CD4-positive, alpha-beta memory T cell (primary cell): ENCODE measurements at places on chromosomes 6 and 20.

DNA sequence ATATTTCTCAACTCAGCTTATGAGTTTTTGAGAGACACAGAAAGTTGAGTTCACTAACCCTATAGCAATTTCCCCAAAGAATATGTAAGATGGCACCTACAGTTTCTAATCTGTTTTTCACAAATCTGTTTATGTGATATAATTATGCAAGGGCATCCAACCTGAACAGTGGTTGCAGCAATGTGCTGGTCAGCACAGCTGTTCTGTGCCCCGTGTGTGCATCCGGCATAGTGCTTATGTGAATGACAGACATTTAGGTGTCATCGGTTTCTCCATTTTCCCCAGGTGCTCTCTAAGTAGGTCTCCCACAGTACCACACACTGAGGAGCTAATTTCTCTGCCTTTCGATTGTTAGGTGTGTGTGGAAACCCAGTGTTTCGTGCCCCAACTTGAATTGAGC is 7.7 kb upstream of the BACH2 start:
- no peak for DNase-seq

- no peak for DNase-seq
Observed at GRCh38 chr20:33445881-33446625, 2.5 kb upstream of the SNTA1 start.

- DNase-seq: no peak
Observed at GRCh38 chr20:61934716-61935530, 130.8 kb downstream of the TAF4 start.

DNA sequence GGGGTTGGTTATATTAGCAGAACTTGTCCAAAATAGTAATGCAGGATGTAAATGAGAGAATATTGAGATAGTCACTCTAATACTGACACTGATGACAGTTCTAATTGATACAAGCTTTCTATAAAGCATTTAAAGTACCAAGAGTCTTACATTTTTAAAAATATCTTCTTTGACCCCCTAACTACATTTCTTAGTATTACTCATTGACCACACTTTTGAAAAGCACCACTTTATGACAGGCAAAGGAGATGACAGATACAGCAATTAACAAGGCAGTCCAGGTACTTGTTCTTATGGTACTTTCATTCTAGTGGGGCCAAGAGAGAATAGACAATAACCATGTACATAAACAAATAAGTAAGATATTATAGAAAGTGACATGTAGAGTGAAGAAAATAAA is 139.4 kb upstream of the EYA4 start:
- DNase-seq: no peak

DNA sequence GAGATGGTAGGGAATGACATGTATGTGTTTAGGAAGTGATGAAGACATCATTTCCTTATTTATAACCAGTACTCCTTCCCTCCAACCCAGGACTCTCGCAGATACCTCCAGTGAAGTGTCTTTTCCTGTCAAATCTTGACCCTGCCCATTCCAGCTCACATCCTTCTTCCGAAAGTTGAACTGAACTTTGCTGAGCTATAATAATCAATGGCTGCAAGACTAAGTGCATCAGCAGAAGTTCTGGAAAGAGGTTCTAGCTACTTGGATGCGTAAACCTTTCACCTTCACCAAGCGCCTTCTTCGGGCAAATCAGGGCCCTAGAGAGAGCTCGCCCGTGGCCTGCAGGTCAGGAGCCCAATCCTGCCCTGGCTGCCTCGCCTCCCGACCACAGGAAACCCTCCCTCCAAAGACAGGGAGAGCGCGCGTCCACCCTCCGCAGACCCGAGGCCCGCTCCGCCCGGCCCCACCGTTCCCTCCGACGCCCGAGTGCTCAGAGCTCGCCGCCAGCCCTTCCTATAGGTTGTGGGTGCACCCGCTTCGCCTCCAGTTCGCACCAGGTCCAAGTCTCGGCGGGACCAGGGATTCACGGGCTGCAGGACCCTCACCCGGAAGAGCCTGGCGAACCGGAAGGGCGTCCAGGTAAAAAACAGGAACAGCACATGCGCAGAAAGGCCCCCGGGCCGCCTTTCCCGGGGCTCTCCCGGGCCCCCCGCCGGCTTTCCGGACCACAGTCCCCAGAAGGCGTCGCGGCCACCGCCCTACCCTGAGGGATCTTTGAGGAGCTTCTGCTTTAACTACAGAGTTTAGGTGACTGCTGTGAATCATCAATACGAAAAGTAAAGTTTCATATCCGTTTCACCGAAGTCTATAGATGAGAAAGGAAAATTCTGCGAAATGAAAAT is at the start of gene ZNF334:
ZNF334 (minus strand) TSS at position 617 of the 902 bp plus-strand sequence. CDS start 1,457 bp downstream, outside the sequence.
- no peak for DNase-seq

- DNase-seq: no peak
Observed at GRCh38 chr6:143024977-143025376, 35.7 kb upstream of the AIG1 start.
